Dermis lymphatic vessel endothelial cell (primary cell): ENCODE measurements at places on chromosomes 16 and 17. TPM values are rescaled to one million over a fixed set of nuclear protein-coding genes. Genes with fewer than 3 reads are reported as not detected.

Gene GFER
- 8.9 and 9.1 TPM in 2 replicates for total RNA-seq

Gene RASD1
- 2.7 and 3.6 TPM in 2 replicates for total RNA-seq

Gene KCNJ2
- 0.34 and 0.43 TPM in 2 replicates for total RNA-seq

Gene QRICH2
- 8.7 and 11.9 TPM in 2 replicates for total RNA-seq

Gene LRRC37A
- total RNA-seq: 1.1 and 1.5 TPM in 2 replicates
